ENCODE measurements at places on chromosomes 1 and 21.

GRCh38 chr1:110048923-110049601 lies 14.6 kb downstream of the STRIP1 start:
- DNase-seq: no peak

GRCh38 chr1:1876335-1876930 lies 14.5 kb downstream of the GNB1 start:
- DNase-seq: no peak

- no peak for DNase-seq
Observed at GRCh38 chr1:18668046-18668445, 37.4 kb downstream of the PAX7 start.

DNA sequence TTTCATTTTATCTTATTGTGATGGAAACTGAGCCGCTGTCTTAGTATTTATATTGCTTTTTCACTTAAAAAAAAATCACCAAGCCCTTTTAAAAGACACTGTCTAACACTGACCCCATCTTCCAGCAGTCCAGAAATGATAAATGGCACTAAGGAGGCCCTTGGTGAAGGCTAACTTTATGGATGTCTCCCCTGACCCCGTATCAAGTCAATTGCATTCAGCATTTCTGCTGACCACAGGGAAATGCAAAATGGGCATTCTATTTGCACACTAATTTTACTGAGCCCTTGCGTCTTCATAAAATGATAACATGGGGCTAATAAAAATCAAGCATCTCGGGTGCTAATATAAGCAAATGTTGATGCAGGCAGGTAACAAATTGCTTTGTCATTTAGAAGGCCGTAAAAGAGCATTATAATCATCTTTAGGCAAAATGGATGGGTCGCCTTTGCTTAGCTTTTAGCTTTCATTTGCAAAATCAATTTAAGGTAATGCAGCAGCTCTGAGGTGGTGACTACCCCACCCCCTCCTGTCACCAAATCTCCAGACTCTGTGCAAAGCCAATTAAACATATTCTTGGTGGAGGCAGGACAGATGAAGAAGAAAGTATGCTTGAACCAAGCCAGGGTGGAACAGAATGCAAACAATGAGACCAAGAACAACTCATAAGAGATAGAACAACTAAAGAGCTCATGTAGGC lies 110.8 kb downstream of the BEND5 start:
- DNase-seq: no peak

GRCh38 chr1:67673468-67674201 lies 11.4 kb upstream of the GADD45A start:
- no peak for DNase-seq

- no peak for DNase-seq
Observed at GRCh38 chr1:162566870-162567269, 5.3 kb downstream of the UAP1 start.

GRCh38 chr1:46077644-46078043 lies 54.8 kb downstream of the PIK3R3 start:
- no peak for DNase-seq

DNA sequence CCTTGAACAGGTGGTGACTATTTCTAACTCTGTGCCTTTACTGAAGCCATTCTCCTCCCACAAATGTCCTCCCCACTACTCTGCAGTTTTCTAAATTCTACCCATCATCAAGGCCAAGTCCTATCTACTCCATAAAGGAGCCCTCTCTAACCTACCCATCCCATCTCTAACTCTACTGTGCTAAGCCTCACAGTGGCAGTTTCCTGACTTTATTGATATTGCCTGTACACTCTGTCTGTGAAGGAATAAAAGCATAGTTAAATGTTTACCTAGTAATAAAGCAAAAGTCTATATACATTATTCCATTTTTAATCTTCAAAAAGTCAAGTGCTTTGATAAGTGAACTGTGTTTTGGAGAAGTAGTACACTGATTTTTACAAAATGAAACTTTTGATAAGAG lies 178.4 kb upstream of the HMCN1 start:
- no peak for DNase-seq

Measured in amygdala (tissue), 56 donors.